Immature natural killer cell (primary cell): ENCODE measurements at places on chromosomes 5 and 9. TPM values are rescaled to one million over a fixed set of nuclear protein-coding genes. Genes with fewer than 3 reads are reported as not detected.

DNA sequence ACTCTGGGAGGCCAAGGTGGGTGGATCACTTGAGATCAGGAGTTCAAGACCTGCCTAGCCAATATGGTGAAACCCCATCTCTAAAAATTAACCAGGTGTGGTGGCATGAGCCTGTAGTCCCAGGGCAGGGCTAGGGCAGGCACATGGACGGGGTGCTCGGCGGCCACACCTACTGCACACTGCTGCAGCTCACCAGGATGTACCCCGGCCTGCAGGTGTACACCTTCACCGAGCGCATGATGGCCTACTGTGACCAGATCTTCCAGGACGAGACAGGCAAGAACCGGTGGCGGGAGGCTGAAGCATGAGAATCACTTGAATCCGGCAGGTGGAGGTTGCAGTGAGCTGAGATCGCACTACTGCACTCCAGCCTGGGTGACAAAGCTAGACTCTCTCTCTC is 3.2 kb downstream of the ST6GALNAC4 start:
- DNase-seq, result no peak

DNA sequence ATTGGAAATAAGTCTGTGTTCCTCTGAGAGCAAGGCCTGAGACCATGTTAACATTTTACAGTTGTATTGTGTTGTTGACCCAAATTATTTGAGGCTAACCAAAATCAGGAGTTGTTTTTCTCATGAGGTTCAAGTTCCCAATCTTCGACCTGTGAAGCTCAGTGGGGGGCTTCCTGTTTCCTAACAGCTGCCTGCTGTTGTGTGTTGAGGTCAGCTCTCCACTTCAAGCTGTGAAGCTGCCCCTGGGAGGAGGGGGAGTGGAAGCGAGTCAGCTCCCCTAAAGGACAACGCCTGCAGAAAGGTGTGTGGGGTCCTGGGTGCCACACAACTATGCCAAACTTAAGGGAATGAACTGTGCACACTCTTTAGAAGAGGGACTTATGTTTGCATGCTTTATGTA is 295.5 kb downstream of the IRX1 start:
- peak; percentile 50 for DNase-seq

- no peak for DNase-seq
Observed at GRCh38 chr5:72238712-72239445, 81.2 kb downstream of the MRPS27 start.

DNA sequence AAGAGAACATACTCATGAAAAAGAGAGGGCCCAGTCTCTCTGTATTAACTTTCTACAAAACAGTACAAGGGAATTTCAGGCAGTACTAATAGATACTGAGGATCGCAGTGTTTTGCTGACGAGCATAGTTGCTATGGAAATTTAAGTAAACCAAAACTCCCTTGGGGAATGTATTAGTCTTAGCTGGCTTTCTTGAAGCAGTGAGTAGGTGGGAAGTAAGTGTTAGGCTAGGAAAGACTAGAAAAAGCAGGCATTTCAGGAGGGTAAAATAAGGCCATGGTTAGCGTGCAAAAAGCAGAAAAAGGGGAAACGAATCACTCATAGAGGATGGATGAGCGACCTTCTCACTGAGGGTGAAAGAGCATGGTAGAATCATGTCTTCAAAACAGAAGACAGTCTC is 84.3 kb upstream of the ACTBL2 start:
- no peak for DNase-seq

DNA sequence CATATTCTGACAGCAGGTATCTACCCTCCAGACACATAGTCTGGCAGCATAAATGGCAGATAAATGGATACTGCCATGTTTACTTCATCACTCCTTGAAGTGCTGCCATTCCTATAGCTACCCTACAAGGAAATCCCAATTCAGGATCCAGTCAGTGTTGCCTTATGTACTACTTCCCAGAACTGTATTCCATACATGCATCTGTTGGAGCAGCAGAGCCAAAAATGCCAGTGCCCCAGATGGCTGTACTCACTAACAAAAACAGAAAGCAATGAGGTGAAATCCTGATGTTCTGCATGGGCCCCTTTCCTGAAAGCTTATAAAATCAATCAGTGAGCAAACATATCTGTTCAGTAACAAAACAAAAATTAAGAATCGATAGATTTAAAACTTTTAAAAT is 490.0 kb upstream of the COX7C start:
- DNase-seq, result no peak

DNA sequence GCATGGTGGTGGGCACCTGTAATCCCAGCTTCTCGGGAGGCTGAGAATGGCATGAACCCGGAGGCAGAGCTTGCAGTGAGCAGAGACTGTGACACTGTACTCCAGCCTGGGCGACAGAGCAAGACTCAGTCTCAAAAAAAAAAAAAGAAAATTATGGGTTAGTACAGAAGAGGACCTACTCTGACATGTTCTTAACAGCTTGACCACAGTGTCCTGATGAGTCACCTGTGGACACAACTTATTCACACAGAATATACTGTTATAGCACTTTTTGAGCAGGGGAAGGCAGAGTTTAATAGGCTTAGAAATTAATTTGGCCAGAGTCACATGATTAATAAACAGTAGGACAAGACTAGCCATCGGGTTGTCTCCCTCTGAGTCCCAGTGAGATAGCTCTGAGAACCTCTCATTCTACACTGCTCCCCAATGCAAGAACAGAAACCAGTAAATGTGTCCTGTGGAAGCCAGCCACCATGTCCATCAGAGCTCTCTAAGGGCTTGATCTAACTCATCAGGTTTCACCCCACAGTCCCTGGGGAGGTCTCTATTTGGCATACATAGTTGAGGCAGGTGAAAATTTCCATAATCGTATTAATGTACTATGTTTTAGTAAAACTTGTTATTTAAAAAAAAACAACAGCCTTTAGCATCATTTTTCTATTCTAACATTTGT is 1077.9 kb upstream of the C9orf72 start:
- peak; percentile 3 for DNase-seq

The SLC36A2 gene
- polyA plus RNA-seq, result not detected

GRCh38 chr5:94815313-94816039 is 197.0 kb downstream of the SLF1 start:
- DNase-seq, result no peak

The TIMD4 gene
- not detected for polyA plus RNA-seq

DNA sequence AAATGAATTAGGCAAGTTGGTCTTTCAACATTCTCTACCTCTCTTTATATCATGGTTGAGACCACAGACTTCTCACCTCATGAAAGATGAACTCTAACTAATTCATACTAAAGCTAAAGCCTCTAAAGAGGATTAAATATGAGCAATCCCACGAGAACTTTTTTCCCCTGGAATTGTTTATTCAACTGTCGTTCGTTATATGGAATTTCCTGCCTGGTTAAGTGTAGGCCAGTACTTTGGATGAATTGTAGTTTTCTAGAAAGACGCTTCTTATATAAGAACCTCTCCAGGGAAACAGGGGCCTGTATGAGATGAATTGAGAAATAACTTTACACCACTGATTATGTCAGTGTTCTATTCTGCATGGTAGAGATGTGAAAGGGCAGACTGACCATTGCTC is 42.9 kb downstream of the PDCD1LG2 start:
- DNase-seq, result no peak

GRCh38 chr9:105158898-105159297 is 85.6 kb upstream of the SLC44A1 start:
- no peak for DNase-seq

The SNCAIP gene
- not detected for polyA plus RNA-seq

GRCh38 chr5:150481972-150482406 is 25.9 kb upstream of the NDST1 start:
- DNase-seq, result no peak

- DNase-seq, result no peak
Observed at GRCh38 chr5:168598639-168599038, 19.5 kb upstream of the PANK3 start.
